ENCODE measurements at places on chromosomes 3 and 15.

- DNase-seq = no peak
These were observed 28.6 kb downstream of the CHP1 start for GRCh38 chr15:41259546-41260189.

GRCh38 chr3:42440924-42441323 is 30.5 kb upstream of the LYZL4 start:
- DNase-seq = no peak

GRCh38 chr3:14415501-14415900 is 13.1 kb downstream of the SLC6A6 start:
- no peak for DNase-seq

DNA sequence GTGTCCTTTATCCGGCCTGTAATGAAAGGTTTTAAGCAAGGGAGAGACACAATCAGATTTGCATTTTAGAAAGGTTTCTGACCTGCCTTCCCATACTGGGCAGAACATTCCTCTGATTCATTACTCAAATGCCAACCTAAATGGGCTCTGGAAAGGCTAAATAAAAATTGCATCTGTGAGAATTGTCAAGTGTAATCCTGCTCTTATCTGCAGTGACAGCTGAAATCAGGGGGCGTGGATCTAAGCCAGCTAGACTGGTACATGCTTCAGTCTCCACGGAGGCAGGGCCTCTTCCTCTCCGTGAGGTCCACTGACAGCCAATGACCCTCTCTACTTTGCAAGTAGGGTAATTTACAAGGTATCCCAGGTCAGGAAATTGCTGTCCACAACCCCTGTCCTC is 32.5 kb upstream of the MINAR1 start:
- DNase-seq = no peak

DNA sequence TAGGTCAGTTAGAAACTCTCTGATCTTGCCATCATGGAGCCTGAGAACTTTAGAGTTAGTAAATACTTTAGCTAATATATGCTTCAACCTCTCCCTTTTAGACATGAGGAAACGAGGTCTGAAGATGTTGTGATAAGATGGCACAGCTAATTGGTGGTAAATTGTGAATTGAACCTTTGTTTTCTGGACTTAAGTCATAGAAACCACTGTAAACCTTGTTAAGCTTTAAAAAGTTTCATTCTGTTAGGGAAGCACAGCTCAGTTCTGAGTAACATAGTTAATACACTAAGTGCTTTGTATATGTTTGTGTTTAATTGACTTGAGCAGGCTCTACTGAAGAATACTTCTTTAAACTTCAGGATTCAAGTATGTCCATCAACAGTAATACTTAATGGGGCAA is 108.6 kb downstream of the AKAP13 start:
- no peak for DNase-seq

DNA sequence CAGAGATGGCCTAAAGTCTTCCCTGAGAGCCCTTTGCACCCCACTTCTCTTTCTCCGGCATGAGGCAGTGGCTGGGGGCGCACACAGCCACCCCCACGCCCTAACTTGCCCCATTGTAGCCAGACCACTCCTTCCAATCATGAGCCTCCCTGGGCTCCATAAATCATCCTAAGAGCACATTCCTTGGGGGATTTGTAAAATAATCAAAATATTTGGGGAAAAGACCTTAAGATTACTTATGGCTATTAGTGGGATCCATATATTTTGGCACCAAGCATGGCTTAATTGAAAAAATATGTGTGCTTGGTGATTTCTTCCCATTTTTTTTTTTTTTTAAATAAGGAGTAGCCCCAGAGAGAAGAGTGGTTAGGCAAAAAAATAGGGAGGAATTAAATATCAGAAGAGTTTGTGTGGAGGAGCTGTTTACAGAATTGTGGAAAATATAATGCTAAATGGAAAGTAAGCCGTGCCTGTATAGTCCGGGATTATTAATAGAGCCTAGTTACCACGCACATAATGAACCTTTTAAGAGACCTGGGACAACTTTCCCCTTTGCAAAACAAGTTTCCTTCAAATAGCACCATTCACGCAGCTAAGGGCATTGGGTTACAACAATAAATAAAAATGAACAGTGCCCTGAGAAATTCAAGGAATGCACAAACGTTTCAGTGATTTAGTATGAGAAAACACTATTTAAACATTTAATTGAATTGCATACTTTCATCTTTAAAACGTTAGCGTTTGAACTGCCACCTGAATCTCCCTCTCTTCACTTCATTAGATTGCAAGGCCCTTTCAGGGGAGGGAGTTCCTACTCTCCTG is 46.1 kb downstream of the SMAD6 start:
- DNase-seq = no peak

GRCh38 chr3:195003893-195004289 is 267.1 kb downstream of the XXYLT1 start:
- DNase-seq = no peak

- DNase-seq = peak; percentile 43
These were observed 135.6 kb upstream of the SUCLG2 start for GRCh38 chr3:67790043-67790442.

DNA sequence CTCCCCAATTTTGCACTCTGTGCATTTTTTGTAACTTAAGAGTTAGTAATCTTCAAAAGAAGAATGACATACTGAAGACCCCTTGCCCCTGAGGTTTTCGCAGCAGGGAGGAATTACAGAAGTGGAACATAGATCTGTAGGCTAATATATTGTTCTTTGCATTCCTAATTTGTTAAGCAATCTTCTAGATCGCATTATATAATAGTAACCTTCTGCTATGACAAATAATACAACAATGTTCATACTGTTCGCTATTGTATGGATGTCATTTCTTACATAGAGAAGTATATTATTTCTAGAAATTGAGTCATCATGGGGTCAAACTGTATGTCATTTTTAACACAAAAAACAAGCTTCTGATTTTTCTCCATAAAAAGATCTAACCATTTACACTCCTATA is 95.8 kb upstream of the TGFBR2 start:
- DNase-seq = no peak

- no peak for DNase-seq
These were observed 120.2 kb downstream of the OXSM start for GRCh38 chr3:25910105-25910504.

- no peak for DNase-seq
These were observed 203.2 kb upstream of the ICE2 start for GRCh38 chr15:60682115-60682514.

GRCh38 chr15:68353421-68354135 is 76.0 kb downstream of the FEM1B start:
- no peak for DNase-seq

DNA sequence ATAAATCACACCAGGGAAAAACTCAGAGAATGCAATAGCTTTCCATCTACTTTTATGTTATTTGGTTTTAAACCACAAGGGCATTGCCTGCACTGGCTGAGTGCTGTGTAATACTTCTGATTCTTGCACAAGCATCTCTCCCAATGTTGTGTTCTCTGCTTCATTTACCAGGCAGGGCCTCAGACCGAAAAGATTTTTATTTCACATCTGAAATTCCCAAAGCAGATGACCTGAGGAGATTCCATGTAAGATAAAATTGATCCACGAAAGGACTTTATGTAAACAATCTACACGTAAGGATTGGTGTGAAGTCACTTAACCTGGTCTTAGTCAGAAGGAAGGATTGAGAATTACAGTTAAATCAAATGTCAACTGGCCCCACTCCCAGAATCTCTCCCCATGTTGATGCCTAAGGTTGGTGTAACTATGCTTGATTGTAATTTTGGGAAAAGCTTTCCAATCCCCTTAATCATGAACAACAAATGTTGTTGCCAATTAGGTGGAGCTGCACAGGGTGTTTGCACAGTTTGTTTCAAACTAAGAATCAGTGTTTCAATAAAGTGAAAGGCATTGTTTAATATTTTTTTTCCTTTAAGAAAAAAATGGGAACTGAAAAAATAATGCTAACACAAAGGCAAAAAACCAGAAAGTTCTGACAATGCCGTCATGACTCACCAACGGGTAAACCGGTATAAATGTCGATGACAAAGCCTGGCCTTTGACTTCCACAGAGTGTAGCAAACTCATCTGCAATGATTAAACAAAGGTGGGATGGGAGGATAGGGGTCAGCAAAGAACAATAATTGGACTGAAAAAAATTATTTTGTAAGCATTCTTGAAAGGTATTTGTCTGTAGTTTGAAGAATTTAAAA is 128.6 kb downstream of the DUT start:
- no peak for DNase-seq

DNA sequence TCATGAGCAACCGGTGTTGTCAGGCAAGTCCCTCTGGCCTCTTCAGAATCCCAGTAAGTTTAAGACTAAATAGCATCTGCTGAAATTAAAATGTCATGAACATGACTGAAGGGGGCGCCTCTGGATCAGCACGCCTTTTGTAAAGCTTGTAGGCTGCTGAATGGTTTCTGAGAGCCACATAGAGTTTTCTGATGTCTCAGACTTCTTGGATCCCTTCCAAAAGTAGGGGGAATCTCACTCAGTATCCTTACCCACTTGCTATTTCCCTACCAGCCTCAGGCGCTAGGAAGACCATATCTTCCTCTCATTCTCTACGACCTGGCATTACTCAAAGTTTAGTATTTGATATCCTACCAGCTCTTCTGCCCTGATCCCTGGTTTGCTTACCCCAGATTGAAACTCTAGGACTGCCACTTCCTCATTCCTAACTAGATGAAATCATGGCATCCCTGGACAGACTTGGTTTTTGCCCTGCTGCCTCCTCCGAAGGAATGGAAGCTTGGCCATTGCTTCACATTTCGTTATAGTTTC is 62.7 kb upstream of the CD47 start:
- peak; percentile 18 for DNase-seq

GRCh38 chr3:134325061-134325705 is 49.1 kb downstream of the AMOTL2 start:
- no peak for DNase-seq

DNA sequence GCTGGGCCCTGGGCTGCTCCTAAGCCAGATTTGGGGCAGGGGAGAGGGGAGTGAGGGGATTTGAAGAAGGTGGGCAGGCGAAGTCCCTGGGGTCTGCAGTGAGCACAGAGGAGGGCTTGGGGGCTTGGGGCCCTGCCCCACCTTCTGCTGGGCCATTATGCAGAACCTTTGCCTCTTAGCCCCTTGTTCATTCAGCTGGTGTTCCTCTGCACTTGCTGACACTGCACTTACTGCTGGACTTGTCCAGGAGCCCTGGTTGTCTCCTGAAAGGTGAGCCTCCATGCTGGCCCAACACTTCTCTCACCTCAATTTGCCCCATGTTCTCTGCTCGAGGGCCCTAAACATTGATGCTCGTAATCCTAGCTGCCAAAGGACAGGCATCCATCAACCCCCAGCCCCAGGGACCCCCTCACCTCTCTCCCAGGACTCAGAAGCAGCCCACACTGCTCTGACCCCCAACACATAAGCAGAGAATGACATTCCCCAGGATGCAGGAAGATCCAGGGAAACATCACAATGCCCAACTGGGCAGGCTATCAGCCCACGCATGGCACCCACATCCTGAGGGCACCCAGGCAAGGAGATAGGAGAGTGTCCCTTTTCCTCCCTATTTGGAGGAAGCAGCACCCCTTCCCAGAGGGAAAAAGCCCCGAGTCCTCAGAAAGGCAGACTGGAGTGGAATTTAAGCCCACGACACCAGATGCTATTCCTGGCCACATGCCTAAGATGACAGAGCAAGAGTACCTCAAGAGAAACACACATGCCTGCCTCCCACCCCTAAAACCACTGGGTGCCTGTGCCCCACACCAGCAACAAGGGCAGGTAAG is 76.8 kb downstream of the ADCY5 start:
- no peak for DNase-seq

DNA sequence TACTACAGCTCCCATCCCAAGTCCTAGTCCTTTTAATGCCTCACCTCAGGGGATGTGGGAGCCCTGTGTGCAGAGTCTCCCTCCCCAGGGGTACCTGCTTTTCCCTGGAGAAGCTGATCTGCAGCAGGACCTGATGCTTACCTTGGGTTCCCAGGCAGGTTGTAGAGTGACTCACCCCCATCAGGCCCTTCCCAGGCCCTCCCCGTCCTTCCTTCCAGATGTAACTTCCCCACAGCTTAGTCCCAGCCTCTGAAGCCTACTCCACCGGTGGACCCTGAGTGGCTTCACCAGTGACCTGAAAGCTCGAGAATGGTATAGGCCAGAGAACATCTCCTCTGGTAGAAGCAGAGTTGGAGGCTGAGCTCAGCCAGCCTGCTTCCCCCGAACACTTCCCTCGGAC is 254.2 kb upstream of the STT3B start:
- DNase-seq = no peak

DNA sequence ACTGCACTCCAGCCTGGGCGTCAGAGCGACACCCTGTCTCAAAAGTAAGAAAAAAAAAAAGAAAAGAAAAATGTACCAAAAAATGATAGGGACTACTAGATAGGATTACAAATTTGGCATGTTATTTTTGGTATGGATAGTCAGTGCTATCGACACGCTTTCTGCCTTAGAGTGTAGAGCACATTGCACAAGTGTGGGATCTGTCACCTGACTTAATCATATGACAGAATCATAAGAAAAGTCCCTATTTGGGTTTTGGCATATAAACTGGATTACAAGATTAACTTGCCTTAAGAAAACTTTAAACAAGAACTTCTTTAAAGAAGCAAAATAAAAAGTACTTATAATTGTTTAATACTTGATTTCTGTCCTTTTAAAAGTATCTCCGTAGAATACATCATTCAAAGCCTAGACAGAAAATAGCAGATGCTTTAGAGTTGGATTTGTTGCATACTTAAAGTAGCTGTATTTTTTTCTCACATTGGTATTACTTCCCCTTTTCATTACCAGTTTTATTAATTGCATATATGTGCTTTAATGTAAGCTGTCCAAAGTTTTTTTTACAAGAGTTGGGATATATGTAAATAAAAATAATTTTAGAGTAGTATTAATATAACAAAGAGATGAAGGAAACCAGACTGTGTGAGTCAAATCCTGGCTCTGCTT is 7.8 kb downstream of the ATP6V1A start:
- DNase-seq = no peak

DNA sequence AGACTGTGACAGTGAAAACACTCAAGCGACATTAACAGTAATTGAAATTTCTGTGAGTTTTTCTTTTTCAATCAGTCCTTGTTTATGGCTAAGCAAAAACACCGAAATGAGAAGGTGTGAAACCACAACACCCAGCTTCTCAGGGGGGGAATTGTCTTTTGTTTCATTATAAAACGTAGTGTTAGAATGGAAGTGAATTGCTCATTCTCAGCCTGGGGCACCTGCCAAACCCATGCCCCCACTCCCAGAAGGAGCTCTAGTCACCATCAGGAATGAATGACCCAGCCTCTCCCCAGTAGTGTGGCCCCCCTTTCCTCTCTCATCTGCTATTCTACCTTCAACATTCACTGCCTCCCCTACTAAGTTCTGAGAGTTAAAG is 185.8 kb upstream of the CFAP20DC start:
- no peak for DNase-seq
